ENCODE measurements at places on chromosomes 2 and 18.

GRCh38 chr2:17816396-17817245 lies at the start of gene MSGN1:
Gene MSGN1 (plus strand): TSS chr2:17816460. CDS start chr2:17816519, 59 bp downstream.
- DNase-seq: no peak

DNA sequence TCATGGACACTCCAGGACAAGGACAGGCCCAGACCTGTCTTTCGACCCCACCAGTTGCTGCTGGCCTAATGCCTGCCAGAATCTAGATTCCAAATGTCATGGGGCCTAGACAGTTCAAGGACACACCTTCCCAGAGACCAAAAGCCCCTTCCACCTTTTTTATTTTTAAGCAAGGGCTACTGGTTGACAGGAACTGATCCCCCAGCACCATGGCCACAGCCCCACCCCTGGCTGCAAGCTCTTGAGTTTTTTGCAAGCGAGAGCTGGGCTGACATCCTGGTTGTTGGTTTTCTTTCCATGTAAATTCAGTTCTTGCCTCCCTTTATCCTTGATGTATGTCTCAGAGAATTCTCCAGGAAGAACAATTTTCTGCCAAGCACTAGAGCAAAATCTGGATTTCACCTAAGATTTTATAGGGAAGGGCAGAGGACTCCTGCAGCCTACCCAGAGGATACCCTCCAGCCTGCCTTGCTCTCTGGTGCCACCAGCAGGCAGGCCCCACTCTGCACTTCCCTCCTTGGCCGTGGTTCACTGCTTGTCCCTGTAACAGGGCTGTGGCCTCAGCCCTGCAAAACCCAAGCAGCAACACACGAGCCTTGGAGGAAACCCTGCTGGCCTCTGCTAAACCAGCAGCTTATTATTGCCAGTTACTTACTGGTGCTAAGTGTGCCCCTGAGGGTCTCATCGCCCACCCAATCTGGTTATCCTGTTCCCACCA lies 97.7 kb downstream of the TWIST2 start:
- DNase-seq: no peak

DNA sequence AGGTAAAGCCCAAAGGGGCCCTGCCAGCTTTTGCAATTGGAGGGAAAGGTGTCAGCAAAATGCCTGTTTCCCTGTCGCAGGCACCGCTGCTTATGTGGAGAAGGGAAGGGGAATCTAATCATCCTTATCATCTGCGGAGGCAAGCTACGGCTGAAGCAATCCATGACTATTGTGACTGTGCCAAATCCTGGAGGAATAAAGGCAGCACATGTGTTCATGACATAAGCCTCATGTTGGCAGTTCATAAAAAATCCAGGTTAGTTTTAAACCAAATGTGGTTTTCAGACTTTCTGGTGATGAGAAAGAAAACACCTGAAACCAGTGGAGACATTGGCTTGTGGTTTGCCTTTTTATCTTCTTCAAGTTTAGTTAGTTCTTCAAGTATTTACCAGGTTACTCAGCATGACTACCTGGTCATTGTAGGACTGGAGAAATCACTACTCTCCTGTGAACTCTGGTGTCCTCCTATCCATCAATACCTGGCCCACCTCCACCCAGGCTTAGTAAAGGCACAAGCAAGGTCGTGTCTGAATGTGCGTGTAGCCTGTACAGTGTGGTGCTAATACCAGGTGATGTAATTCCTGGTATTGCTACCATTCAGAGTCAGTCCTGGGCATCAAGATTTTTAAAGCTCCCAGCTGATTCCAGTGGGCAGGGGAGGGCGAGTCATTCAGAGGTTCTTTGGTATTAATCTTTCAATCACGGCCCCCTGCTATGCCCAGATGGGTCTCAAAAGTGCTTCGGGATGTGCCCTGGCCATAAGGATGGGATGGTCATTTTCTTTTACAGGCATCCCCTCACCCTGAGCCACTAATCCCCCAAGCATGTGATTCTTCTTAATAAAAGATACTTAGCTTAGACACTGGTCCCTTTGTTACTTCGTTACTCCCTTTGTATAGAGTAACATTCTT lies 96.8 kb downstream of the TGFA start:
- DNase-seq: no peak

DNA sequence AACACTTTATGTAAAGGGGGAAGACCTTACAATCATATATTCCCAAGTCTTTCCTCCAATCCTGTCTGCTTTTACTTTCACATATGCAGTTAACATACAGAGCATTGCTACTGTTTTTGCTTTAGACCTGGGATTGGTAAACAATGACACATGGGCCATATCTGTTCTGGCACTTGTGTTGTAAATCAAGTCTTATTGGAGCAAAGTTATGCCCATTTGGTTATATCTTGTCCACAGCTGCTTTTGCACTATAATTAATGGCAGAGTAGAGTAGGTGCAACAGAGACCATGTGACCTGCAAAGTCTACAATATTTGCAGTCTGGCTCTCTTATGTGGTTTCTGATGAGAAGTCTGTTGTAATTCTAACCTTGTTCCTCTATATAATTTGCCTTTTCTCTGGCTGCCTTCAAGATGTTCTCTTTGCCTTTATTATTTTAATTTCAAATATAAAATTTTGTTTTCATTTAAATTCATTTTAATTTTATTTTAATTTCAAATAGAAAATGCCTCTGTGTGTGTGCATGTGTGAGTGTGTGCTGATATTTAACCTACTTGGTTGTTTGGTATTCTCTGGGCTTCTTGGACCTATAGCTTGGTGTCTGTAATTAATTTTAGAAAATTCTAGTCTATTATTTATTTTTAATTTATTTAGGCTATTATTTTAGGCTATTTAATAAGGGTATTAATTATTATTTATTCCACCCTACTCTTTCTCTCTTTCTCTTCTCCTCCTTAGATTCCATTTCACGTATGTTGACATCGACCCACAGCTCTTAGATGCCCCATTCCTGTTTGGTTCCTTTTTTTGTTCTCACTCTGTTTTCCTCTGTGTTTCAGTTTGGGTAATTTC lies 16.8 kb upstream of the LPIN1 start:
- DNase-seq: no peak

DNA sequence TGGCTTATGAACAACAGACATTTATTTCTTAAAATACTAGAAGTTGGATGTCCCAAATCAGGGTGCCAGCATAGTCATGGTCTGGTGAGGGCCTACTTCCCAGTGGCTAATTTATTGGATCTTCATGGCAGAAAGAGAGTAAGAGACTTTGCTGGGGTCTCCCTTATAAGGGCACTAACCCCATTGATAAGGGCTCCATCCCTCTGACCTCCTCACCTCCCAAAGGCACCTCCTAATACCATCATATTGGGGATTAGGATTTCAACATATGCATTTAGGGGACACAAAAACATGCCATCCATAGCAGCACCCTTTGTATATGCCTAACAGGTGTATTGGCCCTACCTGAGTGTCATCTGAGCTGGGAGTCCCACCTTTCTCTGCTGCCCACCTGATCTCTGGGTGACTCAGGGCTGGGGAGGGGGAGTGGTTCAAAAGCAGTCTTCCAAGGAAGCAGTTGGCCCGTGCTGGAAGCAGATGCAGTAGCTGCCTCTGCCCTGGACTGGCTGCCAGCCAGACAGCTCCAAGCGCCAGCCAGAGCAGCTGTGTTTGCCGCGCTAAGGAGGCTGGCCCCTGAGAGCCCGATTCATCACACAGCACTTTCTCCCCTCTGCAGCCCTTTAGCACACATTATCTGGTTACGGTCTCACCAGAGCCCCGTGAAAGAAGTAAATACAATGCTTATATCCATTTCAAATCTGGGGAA lies 84.6 kb downstream of the SMAD7 start:
- DNase-seq: no peak

GRCh38 chr18:34491719-34492118 lies 218.4 kb upstream of the DTNA start:
- no peak for DNase-seq

- DNase-seq: no peak
These were observed 18.5 kb downstream of the SFTPB start for GRCh38 chr2:85649201-85650190.

DNA sequence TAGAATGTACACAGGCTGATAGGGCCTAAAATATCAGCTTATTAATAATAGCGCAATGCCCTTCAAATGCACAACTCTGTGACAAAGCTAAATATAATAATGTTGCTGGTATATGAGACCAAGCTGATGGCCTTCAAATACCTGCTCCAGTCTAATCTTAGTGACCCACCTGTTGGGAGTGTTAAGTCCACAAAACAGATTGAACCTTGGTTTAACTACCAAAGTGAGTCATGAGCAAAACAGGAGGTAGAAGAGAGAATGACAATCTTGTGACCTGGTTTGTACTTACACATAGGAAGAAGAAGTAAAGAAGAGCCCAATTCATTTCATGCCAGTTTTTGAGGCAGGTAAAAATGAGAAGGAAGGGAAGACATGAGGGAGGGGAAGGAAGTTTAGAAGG lies 295.0 kb downstream of the NR4A2 start:
- DNase-seq: no peak

GRCh38 chr2:20357638-20358389 lies 7.2 kb upstream of the PUM2 start:
- no peak for DNase-seq

GRCh38 chr2:179255129-179255528 lies 9.5 kb downstream of the SESTD1 start:
- DNase-seq: no peak

GRCh38 chr2:30691948-30692828 lies 115.1 kb downstream of the CAPN13 start:
- no peak for DNase-seq

GRCh38 chr2:109322111-109322510 lies 193.1 kb downstream of the SH3RF3 start:
- DNase-seq: no peak

GRCh38 chr2:235598532-235599531 lies 105.0 kb downstream of the AGAP1 start:
- DNase-seq: no peak

DNA sequence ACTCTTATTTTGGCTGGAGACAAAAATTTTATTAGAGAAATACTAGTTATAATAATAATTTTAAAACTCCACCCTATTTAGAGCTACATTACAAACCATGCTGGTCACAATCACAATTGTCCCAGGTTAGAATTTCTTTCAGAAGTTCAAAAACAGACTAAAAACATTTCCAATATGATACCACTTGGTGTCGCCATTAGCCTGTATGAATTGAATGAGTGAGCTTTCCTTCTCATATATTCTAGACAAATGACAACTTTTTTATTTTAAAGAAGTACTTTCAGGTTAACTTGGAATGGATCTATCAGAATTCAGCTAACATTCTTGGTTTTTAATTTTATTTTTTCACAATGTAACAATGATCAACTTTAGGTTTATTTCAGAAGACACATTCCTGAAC lies 48.0 kb downstream of the SERPINB8 start:
- no peak for DNase-seq

GRCh38 chr2:27980242-27980641 lies 89.7 kb downstream of the BABAM2 start:
- no peak for DNase-seq

GRCh38 chr2:117692001-117692763 lies 122.3 kb upstream of the DDX18 start:
- DNase-seq: no peak

- no peak for DNase-seq
These were observed 45.6 kb upstream of the RNU4ATAC start for GRCh38 chr2:121485039-121485438.

- no peak for DNase-seq
These were observed 324.1 kb downstream of the CCDC178 start for GRCh38 chr18:33116376-33116775.

DNA sequence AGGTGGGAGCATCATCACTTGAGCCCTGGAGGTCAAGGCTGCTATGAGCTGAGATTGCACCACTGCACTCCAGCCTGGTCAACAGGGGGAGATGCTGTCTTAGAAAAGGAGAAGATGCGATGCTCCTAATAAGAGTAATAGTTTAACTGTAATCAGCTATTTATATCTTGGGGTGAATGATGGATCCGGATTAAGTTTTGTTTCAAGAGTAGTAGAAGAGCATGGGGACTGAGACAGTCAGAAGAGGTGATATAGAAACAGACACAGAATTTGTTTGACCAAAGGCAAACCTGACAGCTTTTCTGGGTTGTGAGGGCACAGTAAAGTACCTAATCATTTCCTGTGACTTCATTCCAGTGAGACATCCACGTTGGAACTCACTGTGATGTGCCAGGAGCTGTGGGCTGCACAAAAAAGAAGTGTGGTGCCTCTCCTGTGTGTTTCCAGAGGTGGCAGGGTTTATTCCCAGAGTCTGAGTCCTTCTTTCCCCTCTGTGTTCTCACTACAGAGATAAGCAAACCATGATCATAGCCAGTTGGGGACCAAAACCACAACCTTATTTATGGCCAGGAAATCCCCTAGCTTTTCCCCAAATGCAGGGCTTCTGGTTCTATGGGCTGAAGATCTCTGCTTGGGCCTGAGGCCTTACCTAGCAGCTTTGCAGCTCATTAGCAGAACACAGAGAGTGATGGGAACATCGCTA lies 113.7 kb downstream of the XRCC5 start:
- peak; percentile 14 for DNase-seq

Data from activated T-helper 1 cell treated with anti-CD3 and anti-CD28 coated beads, Interleukin-12 subunit alpha, Interleukin-12 subunit beta, Interleukin-2, Interleukin-4 antibody, amounts not matched to agents 30 ng/mL and 10 ng/mL and 1 ng/mL, durations not matched to agents 14 hours and 24 hours and 36 hours (primary cell).